ENCODE measurements at places on chromosomes 12 and 14. TPM values are rescaled to one million over a fixed set of nuclear protein-coding genes. Genes with fewer than 3 reads are reported as not detected.

DNA sequence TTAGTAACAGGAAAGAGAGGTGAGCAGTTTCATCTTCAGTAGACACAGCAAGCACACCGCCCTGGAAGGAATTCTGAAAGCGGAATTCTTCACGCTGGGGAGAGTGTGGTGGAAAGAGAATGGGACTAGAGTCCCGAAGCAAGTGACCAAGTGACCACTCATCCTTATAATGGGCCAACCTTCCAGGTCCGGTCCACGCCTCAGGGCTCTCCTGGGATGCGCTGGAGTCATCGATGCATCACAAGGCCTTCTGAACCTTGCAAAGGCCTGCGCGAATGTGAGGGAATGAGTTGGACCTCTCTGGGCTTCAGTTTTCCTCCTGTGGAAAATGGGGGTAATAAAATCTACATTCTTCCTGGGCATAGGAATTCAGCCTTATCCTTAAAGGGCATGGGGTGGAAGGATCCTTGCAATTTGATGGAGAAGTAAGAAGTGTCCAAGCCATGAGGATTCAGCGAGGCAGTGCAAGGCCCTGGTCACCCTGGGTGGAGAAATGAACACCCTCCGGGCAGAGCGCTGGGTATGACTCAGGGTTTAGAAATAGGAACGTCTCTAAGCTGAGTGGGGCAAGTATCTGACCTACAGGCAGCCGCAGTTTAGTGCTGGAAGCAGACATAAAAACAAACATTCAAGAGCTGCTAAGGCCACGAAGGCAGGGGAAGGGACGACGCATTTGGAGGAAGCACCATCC is 97.7 kb downstream of the SETD3 start:
- DNase-seq, result no peak

DNA sequence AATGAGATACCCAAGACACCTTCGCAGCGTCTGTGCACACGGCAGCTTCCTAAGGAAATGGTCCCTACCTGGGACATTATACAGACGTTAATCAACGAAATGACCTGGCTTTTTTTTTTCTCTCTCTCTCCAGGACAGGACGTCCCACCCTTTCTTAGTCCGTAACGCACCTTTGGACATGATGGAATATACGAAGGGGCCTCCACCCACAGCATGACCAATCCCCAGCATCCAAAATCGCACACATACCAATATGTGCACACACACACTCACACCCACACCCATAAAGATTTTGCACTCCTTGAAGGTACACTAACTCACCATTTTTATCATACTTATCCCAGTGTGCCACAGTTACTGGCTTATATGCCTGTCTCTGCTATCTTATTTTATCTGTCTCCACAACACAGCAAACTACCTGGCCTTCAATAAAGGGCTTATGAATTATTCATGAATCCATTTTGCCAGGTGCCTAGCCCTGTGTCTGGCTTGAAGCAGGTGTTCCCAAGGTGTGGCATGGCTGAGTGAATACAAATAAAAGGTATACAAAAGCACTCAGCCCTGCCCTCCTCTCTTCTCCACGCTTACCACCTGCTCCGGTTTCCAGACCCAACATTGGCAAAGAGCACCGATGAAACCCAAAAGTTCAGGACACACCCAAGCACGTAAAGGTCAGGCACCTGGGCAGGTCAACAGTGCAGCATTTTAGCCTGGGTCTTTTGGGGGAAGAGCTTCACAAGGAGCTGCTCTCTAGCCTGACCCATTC is 2.2 kb downstream of the SCNN1A start:
- DNase-seq, result no peak

GRCh38 chr12:3202734-3203446 is 125.7 kb downstream of the TSPAN9 start:
- no peak for DNase-seq

DNA sequence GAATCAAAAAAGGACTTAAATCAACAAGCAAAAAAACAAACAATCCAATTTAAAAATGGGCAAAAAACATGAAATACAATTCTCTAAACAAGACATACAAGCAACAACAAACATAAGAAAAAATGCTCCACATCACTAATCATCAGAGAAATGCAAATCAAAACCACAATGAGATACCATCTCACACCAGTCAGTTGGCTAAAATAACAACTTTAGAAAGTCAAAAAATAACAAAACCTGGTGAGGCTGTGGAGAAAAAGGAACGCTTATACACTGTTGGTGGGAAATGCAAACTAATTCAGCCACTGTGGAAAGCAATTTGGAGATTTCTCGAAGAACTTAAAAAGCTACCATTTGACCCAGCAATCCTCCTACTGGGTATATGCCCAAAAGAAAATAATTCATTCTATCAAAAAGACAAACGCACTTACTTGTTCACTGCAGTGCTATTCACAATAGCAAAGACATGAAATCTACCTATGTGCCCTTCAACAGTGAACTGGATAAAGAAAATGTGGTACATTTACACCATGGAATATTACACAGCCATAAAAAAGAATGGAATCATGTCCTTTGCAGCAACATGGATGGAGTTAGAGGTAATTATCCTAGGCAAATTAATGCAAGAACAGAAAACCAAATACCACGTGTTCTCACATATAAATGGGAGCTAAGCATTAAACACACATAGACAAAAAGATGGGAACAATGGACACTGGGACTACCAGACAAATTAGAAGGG is 26.9 kb downstream of the PRKD1 start:
- DNase-seq, result no peak

DNA sequence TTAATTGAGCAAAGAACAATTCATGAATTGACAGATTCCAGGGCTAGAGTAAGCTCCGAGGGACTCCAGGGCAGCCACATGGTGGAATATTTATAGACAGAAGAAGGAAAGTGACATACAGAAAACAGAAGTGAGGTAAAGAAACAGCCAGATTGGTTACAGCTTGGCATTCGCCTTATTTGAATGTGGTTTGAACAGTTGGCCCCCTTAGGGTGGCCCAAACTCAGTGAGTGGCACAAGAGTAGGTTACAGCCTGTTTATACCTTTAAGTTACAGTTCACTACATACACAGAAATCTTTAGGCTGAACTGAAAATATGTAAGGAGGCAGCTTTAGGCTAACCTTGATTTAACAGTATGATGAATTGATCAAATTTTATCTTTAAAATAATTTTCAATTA is 174.5 kb upstream of the CNOT2 start:
- DNase-seq, result no peak

DNA sequence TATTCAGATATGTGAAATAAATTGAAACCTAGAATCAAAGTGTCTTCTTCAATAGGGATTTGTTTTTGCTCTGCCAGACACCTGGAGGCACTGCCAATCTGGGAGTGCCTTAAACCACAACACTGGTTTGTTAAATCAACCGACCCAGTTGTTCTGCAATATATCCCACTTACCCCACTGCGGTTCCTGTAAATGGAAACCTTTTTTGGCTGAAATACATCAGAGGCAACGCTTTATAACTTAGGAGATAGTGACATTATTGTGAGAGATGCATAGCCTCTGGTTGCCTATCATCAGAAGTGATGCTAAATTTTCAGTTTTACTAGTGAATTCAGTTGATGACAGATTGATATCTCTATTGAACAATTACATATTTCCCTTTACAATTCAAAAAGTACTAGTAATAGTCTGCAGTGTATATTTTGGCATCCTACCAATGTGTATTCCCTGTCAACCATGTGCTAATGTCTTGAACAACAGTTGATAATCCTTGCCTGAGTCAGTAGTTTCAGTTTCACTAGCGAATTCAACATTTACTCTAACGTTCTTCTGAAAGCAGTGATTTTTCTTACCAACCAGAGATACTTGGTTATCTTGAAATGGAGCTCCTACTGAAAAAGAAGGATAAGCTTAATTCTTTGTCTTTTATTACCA is 30.5 kb downstream of the PPP2R5C start:
- no peak for DNase-seq

CINP gene
- 21.1 TPM for total RNA-seq

ADAMTS20 gene
- not detected for total RNA-seq
